SW 1271 (cell line): ENCODE measurements at places on chromosomes 7 and 10.

GRCh38 chr7:54778166-54778565 is 19.2 kb upstream of the SEC61G start:
- DNase-seq: no peak

- DNase-seq: peak; percentile 68
Observed at GRCh38 chr10:58641095-58641531, 128.4 kb downstream of the BICC1 start.

- no peak for DNase-seq
Observed at GRCh38 chr10:44898665-44899064, 12.5 kb upstream of the TMEM72 start.

DNA sequence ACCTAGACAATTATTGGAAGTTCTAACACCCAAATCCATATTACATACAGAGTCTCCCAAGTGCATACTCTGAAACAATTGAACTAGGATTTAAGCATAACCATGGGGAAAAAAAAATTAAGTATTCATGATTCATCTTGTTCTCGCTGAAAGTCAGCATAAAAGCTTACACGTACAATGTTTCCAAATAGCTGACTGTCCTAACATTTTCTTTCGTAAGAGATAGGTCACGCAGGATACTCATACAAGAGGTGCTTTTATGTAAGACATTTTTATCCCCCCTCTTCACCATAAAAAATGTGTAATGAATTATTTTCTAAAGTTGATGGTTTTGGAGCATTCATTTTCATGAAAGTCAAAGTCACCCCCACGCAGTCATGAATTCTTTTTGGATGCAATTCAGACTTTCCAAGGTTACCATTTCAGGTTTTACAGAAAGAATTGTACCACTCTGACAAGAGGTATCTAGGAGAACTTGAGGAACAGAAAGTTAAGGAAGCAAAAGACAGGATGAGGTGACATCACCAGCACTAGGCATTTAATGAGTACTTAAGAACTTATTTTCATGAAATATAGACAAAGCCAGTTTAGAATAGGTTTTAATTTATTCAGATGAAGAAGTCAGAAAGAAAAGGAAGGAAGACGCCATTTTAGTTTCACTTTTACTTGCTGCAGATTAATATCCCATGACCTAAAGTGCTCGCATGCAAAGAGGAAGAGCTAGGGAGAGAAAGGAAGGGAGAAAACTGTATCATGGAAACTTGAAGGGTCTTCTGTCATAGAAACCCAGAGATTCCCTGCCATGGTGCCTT is 55.8 kb downstream of the TMEM26 start:
- DNase-seq: no peak

DNA sequence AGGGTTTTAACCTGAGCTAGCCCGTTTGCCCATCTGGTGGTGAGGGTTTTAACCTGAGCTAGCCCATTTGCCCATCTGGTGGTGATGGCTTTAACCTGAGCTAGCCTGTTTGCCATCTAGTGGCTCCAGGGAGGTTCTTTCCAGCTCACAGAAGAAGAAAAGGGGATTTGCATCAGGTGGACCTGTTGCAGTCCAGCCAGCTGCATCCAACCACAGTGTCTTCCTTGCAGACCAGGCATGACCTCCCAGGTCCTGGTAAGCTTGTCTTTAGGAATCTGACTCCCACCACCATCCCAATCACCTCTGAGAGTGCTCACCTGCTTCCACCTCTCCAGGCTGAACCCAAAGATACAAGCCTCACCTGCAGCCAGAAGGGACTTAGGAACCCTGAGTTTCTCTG is 62.4 kb upstream of the EMX2 start:
- no peak for DNase-seq
